NCI-H1417 treated with DMSO at 0.1 percent for 48 hours (cell line): ENCODE measurements at places on chromosomes 2 and 18.

- DNase-seq: no peak
Observed at GRCh38 chr18:55158570-55158969, 199.3 kb upstream of the CCDC68 start.

DNA sequence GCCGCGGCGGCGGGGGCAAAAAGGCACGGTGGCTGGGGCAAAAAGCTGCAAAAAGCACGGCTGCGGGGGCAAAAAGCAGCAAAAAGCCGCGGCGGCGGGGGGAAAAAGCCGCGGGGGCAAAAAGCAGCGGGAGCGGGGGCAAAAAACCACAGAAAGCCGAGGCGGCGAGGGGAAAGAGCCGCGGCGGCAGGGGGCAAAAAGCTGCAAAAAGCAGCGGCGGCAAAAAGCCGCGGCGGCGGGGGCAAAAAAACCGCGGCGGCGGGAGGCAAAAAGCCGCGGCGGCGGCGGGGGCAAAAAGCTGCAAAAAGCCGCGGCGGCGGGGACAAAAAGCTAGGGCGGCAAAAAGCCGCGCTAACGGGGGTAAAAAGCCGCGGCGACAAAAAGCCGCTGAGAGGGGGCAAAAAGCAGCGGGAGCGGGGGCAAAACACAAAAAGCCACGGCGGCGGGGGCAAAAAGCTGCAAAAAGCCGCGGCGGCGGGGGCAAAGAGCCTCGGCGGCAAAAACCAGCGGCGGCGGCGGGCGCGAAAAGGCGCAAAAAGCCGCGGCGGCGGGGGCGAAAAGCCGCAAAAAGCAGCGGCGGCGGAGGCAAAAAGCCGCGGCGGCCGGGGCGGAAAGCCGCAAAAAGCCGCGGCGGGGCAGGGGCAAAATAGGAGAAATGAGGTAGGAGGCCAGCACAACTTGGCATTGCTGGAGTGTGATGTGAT lies 123.4 kb downstream of the ANKRD30BL start:
- no peak for DNase-seq

DNA sequence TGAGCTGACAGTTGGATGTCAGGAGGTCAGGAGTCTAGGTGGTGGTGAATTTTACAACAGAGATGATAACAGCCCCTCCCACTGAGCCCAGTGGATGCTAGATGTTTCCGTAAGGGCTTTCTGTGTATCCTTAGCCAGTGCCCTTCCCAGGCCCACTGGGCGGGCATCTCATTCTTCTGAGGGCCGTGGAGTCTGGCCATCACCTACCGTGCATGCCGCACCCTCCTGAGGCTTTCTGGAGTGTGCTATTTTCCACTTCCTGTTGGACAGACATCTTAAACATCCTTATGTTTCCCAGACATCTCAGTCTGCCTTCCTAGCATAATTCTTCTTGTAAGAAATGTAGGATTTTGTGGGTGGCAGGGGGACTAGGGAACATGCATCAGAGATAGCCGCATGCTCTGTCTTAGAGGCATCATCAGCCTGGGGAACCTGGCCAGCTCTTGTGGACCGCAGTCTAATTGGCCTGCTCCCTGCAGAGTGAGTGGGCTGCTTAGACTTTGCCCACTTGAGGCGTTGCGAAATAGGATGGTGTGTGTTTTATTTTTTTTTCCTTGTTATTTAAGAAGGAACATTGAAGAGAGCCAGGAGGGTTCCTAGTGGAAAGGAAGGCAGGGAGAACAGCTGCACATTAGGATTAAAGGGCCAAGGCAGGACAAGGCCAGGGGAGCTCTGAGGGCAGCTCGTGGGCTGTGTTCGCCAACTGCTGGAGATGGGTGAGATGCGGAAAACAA lies 135.8 kb downstream of the SH3RF3 start:
- no peak for DNase-seq

GRCh38 chr2:176931588-176932563 lies 280.7 kb upstream of the HNRNPA3 start:
- DNase-seq: no peak

- DNase-seq: no peak
Observed at GRCh38 chr2:230912046-230912445, 13.0 kb downstream of the GPR55 start.

DNA sequence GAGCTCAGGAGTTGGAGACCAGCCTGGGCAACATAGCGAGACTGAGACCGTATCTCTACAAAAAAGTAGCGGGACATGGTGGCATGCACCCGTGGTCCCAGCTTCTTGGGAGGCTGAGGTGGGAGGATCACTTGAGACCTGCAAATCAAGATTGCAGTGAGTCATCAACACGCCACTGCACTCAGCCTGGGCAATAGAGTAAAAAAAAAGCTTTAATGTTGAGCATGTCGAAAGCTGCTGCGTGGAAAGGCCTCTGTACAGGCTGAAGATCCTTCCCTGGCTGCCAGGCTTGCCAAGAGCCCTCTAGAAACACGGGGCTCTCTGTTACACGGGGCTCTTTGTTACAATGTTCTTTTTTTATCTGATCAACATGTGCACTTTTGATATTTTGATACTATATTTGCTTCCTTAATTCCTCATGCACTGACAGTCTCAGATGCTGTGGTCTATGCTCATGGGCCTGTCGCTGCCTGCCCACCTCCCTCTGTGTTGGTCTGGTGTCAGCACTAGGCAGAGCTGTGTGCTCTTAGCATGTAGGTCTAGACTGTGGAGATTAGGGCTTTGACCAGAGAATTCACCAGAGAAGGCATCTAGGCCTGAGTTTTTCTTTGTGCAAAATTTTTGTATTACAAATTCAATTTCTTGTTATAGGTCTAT lies 18.7 kb downstream of the CLK1 start:
- DNase-seq: no peak

- no peak for DNase-seq
Observed at GRCh38 chr2:233935426-233935825, 18.3 kb downstream of the TRPM8 start.

DNA sequence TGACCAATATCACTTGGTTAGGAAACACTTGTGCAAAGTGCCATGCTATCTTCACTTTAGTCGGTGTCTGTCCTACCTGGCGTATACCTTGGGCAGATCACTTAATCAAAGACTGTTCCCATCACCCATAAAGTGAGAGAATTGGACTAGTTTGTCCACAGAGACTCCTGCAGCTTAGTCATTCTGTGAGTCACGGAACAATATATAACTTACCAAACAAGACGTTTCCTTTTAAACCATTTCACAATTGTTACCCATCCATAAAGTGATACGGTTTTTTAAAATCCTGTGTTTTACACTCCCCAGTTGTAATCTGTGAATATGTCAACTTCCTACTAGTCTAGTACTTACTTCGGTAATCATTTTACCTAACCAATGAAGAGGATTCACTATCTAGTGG lies 499.3 kb upstream of the SMIM21 start:
- DNase-seq: no peak

- DNase-seq: no peak
Observed at GRCh38 chr2:68031043-68031442, 31.8 kb downstream of the C1D start.

DNA sequence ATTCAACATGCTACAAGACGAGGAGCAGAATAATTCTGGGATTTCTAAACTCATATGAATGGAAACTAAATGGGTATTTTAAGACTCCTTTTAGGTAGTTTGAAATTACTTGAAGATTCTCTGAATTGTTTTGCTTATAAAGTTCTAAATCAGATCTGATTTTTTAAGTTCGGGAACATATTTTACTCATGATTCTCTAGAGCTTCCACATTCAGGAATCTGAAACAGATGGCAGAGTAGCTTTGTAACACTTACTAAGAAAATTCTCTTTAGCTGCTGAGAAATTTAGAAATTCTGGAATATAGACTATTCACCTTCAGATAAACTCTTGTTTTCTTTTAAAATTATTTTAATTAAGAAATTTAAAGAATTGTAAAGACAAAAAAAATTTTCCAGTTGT lies 13.7 kb downstream of the RBBP8 start:
- no peak for DNase-seq

GRCh38 chr2:240672701-240673190 lies 9.9 kb downstream of the AQP12B start:
- no peak for DNase-seq

GRCh38 chr2:105853354-105854088 lies 108.8 kb downstream of the NCK2 start:
- DNase-seq: no peak

DNA sequence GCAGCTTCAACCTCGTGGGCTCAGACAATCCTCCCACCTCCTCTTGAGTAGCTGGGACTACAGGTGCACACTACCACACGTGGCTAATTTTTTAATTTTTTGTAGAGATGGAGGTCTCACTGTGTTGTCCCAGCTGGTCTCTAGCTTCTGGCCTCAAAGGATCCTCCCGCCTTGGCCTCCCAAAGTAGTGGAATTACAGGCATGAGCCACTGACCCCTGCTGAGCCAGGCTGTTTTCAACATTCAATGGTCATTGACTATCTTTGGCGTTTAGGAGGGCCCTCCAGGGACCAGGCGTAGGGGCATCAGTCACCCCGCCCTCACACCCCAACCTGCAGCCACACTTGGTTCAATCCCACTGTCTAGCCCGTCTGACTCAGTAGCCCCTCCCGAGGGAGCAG lies 5.2 kb downstream of the MZT2B start:
- DNase-seq: no peak

DNA sequence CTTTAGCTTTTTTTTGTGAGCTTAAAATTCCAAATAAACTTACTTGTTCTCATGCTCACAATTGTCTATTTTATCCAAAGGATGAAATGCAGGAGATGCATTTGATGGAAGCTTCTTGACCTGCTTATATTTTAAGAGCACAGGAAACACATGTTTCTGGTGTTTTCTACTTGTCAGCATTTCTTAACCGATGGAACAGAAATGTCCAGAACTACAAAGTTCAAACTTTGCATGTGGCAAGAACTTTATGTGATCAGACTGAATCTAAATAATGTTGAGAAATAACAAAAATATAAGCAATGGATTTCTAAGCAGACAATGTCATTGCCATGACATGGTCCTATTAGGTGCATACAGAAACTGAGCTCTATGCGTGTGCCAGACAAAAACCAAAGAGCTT lies 9.9 kb upstream of the CTLA4 start:
- no peak for DNase-seq

DNA sequence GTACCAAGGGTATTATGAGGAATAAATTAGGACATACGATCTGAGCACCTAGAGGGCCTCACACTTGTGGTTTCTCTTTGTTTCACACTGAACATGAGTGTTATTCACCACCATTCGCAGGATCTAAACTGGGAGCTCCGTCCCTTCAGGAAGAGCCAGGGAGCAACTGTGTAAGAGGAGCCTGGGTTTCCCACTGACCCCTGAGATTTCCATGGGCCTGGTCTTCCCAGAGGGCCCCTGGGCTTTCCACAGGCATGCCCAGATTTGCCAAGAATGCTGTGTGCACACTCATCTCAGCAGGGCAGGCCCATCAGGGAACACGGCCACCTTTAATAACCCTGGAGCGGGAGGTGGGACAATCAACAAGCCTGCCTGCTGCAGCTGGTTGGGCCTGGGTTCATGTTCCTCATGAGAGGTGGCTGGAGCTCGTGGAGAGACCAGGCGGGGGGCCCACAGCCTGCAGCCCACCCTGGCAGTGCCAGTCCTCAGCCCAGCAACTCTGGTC lies 416.8 kb upstream of the MYT1L start:
- DNase-seq: no peak

- DNase-seq: no peak
Observed at GRCh38 chr2:168566974-168567665, 111.0 kb downstream of the CERS6 start.

DNA sequence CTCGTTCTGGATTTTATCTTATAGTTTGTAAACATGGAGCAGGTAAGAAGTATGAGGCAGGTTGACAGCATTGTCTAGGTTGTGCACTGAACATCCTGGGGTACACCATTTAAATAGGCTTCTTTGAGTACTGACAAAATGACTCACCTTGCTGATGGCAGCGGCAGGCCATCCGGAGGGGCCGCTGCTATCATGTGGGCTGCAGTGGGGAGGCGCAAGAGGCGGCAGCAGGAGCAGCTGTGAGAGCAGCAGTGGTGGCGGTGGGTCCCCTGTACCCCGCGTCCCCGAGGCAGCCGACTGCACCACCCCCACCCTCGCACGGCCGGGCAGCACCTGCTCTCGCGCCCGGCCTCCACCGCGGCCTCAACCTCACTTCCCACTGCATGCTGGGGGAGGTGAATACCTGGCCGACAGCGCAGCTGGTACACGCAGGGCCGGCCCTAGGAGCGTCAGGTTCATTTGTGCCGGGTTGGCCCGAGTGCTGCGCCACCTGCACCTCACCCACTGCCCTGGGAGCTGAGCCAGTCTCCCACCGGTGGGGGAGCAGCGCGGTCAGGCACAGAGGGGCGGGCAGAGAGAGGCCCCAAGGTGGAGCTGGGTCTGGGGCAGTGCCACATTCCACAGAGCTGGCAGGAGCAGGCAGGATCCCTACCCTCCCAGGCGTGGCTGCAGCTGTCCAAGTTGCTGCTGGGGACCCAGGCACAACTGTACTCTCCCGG lies 154.5 kb upstream of the RBMS1 start:
- DNase-seq: no peak

GRCh38 chr2:5696945-5697521 lies 4.8 kb downstream of the SOX11 start:
- DNase-seq: peak; percentile 74

DNA sequence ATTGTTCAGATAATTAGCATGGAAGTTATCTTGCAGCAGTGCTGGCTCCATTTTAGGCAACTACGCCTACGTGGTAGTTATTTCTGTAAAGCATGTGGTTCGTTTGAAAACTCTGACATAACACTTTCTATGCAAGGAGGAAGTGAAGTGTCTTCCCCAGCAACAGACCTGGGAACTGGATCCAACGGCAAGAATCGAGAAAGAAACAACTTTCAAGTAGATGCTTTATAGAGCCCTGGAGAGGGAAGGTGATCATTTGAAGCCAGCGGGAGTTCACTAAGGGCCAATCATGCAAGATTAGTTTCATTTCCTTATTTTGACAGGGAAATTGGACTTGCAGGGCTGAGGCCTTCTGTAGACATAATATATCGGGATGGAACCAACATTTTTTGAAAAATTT lies 218.3 kb downstream of the ACKR3 start:
- no peak for DNase-seq

DNA sequence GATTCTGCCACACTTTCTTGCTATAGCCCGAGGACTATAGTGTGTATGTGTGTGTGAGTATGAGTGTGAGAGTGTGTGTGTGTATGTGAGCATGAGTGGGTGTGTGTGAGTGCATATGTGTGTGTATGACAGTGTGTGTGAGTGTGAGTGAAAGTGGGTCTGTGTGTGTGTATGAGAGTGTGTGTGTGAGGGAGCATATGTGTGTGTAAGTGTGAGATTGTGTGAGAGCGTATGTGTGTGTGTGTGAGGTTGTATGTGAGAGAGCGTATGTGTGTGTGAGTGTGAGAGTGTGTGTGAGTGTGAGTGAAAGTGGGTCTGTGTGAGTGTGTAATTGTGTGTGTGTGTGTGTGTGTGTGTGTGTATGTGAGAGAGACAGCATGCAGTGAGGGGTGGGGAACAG lies 89.0 kb upstream of the ACSL3 start:
- DNase-seq: no peak

DNA sequence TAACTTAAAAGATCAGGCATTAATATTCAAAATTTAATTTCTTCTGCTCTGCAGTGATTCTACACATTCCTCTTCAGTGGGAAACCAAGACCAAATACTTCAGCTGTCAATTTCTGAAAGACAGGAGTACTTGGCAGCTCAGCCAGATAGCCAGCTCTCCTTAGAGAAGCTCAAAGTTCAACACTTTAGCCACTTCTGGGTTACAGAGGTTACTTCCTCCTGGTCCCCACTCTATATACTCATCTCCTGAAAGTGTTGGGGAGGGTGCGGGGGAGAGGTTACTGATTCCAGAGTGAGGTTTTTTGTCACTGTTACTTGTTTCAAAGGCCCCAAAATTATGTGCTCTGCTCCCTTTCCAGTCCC lies 4.1 kb downstream of the CYTIP start:
- DNase-seq: no peak
